ENCODE measurements at places on chromosomes 16 and 17.

DNA sequence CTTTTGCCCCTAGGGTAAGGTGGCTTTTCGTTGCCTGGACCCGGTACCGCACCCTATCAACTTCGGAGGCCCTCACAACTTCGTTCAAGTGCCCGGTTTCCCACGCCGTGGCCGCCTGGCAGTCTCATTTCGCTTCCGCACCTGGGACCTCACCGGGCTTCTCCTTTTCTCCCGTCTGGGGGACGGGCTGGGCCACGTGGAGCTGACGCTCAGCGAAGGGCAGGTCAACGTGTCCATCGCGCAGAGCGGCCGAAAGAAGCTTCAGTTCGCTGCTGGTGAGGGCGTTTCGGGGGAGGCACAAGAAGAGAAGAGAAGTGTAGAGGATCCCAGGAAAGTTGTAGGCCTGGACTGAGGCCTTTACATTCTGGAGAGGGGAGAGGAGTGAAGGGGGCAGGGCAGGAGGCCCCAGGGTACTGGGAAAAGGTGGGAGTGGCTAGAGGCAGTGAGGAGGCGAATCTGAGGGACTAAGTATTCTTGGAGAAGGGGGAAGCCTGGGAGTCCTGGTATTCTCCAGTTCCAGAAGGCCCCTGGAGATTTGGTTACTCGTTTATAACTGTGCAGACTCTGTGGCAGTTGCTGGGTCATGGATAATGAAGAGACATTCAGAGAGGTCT lies 5.5 kb downstream of the CNTNAP1 start:
- peaks cover 5% of the 10 kb centered on the region for H3K4me1 ChIP-seq
- H3K4me3 ChIP-seq = no peak overlapping the region
- peaks cover 6% of the 10 kb centered on the region for H3K27me3 ChIP-seq
- no peak overlapping the region for H3K27ac ChIP-seq

DNA sequence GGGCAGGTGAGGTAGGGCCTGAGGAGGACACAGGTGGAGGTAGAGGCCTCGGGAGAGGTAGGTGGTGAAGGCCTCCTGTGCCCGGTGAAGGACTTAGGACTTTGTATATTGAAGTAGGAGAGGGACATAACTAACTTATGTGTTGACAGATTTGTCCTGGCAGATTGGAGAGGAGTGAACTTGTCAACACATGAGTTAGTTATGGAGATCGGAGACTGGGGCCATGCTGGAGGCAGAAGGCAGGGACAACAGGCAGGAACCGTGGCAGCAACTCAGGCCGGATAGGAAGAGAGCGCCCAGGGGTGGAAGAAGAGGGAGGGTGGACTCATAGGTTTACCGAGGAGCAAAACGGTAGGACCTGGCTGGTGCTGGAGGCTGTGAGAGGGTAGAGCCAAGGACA lies 18.4 kb downstream of the GLP2R start:
- H3K27me3 ChIP-seq = no peaks in the 10 kb centered on the region
- H3K27ac ChIP-seq = no peak overlapping the region
- DNase-seq = no peak
- H3K36me3 ChIP-seq = no peaks in the 10 kb centered on the region
- no peaks in the 10 kb centered on the region for H3K4me1 ChIP-seq

DNA sequence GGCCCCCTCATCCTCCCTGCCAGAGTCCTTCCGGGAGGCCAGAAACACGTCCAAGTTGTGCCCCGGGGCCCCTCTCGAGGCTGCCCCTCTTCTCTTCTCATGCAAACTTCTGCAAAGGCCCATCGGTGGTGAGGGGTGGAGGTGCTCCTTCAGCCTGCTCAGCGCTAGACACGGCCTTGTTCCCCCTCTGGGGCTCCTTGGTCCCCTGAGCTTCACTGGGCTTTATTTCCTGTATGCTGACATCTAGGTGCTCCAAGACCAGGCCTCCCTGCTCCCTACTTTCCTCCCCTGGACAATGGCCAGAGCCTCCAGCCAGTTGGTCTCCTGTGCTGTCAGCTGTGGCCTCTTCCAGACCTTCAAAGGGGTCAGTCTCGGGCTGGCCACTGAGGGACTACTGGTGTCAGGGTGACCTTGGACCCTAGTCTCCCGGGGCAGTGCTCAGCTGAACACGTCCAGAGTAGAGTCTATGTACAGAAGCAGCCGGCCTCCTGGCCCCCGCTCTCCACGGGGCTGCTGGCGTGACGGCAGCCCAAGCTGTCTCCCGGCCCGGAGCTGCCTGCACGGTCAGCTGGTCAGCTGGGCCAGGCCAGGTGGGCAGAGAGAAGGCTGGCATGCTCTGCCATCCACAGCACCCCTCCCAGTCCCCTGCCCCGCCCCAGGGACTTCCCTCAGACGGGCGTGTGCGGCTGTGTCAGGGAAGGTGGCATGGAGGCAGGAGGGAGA lies 1.7 kb upstream of the PRR35 start:
- H3K4me1 ChIP-seq = no peaks in the 10 kb centered on the region

DNA sequence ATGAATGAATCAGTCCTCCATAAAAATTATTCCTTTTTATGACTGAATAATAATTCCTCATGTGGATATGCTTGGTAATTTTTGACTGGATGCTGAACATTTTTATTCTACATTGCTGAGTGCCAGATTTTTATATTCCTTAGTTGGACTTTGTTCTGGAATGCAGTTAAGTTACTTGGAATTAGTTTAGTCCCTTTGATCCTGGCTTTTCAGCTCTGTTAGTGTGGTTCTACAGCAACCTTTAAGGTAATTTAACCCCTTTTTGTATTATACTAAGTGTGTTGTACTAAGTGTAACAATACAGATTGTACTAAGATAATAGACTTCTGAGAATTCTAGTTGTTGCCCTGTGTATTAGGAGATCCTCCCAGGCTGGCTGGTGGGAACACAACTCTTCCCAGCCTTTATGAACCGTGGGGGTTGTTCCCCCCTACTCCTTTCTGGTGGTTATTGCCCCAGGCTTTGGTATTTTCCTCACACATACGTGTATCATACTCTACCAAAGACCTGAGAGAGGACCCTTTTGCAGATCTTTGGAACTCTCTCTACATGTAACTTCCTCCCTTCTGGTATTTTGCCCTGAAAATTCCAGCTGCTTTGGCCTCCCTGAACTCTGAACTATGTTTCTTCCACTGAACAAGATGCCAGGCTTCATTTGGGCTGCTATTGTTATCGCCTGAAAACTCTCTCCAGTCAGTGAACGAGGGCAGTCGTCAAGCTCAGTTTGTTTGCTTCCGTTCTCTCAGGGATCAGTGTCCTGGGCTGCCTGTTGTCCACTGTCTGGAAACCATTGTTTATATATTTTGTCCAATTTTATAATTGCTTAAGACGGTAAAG lies 30.5 kb downstream of the TANGO6 start:
- no peak overlapping the region for H3K27ac ChIP-seq
- no peak overlapping the region for H3K4me3 ChIP-seq
- H3K27me3 ChIP-seq = no peaks in the 10 kb centered on the region
- H3K36me3 ChIP-seq = peaks cover 4% of the 10 kb centered on the region

- peaks cover 39% of the 10 kb centered on the region for H3K4me1 ChIP-seq
- no peak overlapping the region for H3K27ac ChIP-seq
- H3K4me3 ChIP-seq = no peak overlapping the region
- no peak for DNase-seq
- peaks cover 26% of the 10 kb centered on the region for H3K36me3 ChIP-seq
These were observed 7.8 kb downstream of the PSMD12 start for GRCh38 chr17:67358612-67359011.

- H3K4me1 ChIP-seq = peaks cover 4% of the 10 kb centered on the region
- H3K27ac ChIP-seq = no peak overlapping the region
- no peak overlapping the region for H3K4me3 ChIP-seq
- no peaks in the 10 kb centered on the region for H3K27me3 ChIP-seq
- DNase-seq = no peak
These were observed 7.7 kb downstream of the CEP295NL start for GRCh38 chr17:78895322-78895721.

GRCh38 chr17:34556384-34556783 lies 23.0 kb upstream of the TMEM132E start:
- no peaks in the 10 kb centered on the region for H3K4me1 ChIP-seq
- no peak overlapping the region for H3K4me3 ChIP-seq
- no peaks in the 10 kb centered on the region for H3K36me3 ChIP-seq
- H3K27me3 ChIP-seq = no peaks in the 10 kb centered on the region
- H3K27ac ChIP-seq = no peak overlapping the region

Data from CD8-positive, alpha-beta memory T cell (primary cell).